ENCODE measurements at places on chromosomes 12 and 14.
A peak's percentile ranks its signal among the peaks of the same experiment; 100 is the strongest.

DNA sequence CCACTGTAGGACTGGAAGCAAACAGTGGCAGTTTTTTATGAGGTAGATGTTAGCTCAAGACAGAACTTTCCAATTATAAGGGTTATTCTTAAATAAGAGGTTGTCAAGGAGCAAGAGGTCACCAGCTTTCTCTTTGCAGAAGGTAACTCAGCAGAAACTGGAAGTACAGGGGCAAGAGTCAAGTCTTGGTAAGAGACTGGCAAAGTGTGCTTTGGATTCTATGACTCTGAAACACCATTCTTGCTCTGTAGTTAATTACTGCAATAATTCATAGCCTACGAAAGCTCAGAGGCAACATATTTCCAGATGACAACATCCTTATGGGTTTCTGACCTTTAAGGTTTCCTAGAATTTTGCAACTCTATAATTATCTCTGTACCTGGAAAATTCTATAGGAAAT is 51.3 kb downstream of the RMST start:
- H3K27me3 ChIP-seq, result no peaks in the 10 kb centered on the region
- no peak overlapping the region for H3K4me3 ChIP-seq
- DNase-seq, result no peak

DNA sequence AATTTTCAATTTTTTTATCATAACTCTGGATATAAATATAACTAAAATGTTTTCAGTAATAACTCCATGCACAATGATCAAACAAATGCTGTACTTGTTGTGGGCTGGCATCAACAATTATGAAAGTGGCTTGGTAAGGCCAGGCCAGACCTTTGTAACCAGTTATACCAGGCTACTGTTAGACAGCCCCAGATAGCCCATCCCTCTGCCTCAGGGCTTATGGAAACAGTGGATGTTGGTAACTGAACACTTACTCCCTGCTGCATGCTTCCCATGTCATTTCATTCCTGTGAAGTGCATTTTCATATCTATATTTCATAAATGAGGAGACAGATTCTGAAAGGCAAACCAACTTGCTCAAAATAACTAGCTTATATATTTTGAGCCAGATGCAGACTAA is 195.0 kb downstream of the SYT1 start:
- H3K4me1 ChIP-seq, result no peaks in the 10 kb centered on the region
- DNase-seq, result no peak
- no peak overlapping the region for H3K27ac ChIP-seq
- no peaks in the 10 kb centered on the region for H3K27me3 ChIP-seq

DNA sequence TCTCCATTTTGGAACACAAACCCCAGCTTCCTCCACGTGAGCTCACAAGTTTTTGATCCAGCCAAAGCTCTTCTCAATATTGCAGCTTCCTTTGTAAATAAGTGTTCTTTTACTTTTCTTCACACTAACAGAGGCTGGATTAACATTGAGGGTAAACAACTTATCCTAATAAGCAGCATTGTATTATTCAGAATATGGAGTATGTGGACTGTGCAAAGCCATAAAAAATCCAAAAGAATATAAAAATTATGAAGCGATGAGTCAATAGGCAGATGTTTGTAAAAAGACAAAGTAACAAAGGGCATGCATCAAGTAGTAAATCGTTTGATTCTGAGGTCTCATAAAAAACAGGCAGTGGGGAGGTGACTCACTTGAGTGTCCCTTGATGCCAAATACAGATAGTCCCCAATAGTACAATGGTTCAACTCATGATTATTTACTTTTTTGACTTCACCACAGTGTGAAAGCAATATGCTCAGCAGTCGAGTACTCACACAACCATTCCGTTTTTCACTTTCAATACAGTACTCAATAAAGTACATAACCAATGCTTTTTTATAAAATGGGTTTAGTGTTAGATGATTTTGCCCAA is 23.1 kb upstream of the KCNK10 start:
- H3K27me3 ChIP-seq, result peaks cover 3% of the 10 kb centered on the region
- no peak overlapping the region for H3K4me3 ChIP-seq
- H3K4me1 ChIP-seq, result no peaks in the 10 kb centered on the region

- no peak for DNase-seq
- H3K4me3 ChIP-seq, result no peak overlapping the region
- no peaks in the 10 kb centered on the region for H3K4me1 ChIP-seq
- H3K27ac ChIP-seq, result no peak overlapping the region
- H3K36me3 ChIP-seq, result no peaks in the 10 kb centered on the region
Observed at GRCh38 chr14:78286210-78286609, 116.0 kb downstream of the NRXN3 start.

- no peak overlapping the region for H3K4me3 ChIP-seq
- H3K27me3 ChIP-seq, result no peaks in the 10 kb centered on the region
- no peaks in the 10 kb centered on the region for H3K36me3 ChIP-seq
- H3K27ac ChIP-seq, result no peak overlapping the region
- H3K4me1 ChIP-seq, result no peaks in the 10 kb centered on the region
- no peak for DNase-seq
Observed at GRCh38 chr12:88251798-88252197, 109.7 kb downstream of the TMTC3 start.

GRCh38 chr14:100076133-100076532 is 10.9 kb downstream of the EVL start:
- H3K4me1 ChIP-seq, result peaks cover 99% of the 10 kb centered on the region
- H3K4me3 ChIP-seq, result no peak overlapping the region
- H3K36me3 ChIP-seq, result peaks cover 21% of the 10 kb centered on the region
- peak; percentile 88 for DNase-seq
- no peak overlapping the region for H3K27ac ChIP-seq

DNA sequence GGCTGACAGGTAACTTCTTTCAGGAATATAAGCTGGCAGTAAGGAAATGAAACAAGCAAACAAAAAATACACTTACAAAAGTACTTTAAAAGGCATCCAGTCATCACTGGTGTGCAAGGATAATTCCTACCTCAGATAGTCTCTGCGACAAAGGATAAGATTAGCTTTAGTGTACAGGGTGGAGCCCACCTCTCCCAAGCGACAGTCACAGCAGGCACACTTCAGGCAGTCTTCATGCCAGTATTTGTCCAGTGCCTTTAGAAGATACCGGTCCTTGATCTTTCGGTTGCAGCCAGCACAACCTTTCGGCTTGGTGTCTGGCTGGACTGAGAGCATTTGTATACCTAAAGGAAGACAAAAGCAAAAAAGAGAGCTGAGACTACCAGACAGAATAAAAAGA is 5.4 kb downstream of the LMO3 start:
- H3K27ac ChIP-seq, result no peak overlapping the region
- no peak for DNase-seq
- H3K36me3 ChIP-seq, result no peaks in the 10 kb centered on the region
- no peak overlapping the region for H3K4me3 ChIP-seq
- peaks cover 35% of the 10 kb centered on the region for H3K27me3 ChIP-seq
- H3K4me1 ChIP-seq, result peaks cover under 1% of the 10 kb centered on the region

- H3K4me1 ChIP-seq, result no peaks in the 10 kb centered on the region
- H3K4me3 ChIP-seq, result no peak overlapping the region
- H3K36me3 ChIP-seq, result no peaks in the 10 kb centered on the region
- no peak overlapping the region for H3K27ac ChIP-seq
Observed at GRCh38 chr12:40144023-40144422, 38.1 kb upstream of the SLC2A13 start.

DNA sequence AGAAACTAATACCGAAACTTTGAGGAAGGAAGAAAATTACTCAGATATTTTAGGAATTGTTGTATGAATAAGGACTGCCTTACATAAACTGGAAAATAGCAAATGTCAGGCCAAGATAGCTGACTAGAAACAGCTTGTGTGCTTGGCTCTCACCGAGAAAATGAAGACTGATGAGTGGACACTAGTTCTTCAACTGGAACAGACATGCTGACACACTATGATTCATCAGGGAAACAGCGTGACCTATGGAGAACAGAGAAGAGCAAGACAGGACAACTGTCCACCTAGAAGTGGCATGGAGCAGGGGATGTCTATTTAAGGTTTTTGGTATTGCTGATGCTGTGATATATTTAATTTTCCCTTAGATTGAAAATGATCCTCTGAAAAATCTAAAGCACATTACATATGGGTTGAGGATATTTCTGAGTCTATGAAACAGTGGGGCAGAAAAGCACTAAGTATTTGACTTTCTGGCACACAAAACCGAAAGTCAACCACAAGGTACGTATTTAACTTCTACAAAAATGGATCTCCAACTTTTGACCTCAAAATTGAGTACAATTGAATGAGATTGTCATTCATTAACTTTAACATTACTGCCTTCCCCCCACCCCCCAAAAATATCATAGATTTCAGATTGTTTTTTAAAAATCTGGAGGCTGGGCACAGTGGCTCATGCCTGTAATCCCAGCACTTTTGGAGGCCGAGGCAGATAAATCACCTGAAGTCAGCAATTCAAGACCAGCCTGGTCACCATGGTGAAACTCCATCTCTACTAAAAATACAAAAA is 863.2 kb downstream of the LRFN5 start:
- H3K4me1 ChIP-seq, result no peaks in the 10 kb centered on the region
- H3K36me3 ChIP-seq, result no peaks in the 10 kb centered on the region
- no peak overlapping the region for H3K27ac ChIP-seq
- H3K27me3 ChIP-seq, result no peaks in the 10 kb centered on the region
- no peak overlapping the region for H3K4me3 ChIP-seq
- no peak for DNase-seq

DNA sequence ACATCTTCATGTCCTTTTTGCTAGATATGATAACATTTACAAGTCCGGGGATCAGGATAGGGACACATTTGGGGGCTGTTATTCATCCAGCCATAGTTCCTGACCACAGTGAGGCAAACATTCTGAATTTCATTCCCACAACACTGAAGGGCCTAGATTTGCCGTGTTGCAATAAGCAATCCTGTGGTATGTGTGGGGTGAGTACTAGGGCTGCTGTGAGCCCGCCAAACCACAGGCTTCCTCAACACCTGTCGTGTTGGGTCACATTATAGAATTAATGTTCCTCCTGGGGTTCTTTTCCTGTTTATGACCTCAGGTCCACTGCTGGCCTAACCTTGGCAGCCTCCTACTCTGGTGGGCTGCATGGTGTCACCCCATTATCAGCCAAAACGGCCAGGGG is 119.2 kb downstream of the TBC1D30 start:
- H3K36me3 ChIP-seq, result no peaks in the 10 kb centered on the region
- DNase-seq, result peak; percentile 68

DNA sequence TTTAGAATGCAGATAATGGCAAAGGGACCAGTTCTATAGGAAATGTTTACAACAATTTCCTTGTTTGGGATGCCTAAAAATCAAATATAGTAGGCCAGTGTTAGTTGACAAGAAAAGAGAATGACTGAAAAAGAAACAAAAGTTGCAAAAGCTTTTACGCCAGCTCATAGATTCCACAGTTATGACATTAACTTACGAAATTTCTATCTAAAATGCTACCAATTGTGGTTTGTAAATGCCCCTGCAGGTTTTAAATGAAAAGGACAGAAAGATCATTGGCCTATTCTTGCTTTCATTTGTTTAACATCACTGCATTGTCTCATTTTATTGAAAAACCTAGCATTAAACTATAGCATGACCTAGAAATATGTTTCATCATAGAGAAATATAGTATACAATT is 345.8 kb downstream of the CCDC91 start:
- H3K4me1 ChIP-seq, result no peaks in the 10 kb centered on the region
- no peak overlapping the region for H3K27ac ChIP-seq
- no peaks in the 10 kb centered on the region for H3K27me3 ChIP-seq
- DNase-seq, result no peak
- H3K36me3 ChIP-seq, result no peaks in the 10 kb centered on the region
- no peak overlapping the region for H3K4me3 ChIP-seq

GRCh38 chr12:42020226-42020625 is 124.4 kb downstream of the GXYLT1 start:
- no peak overlapping the region for H3K4me3 ChIP-seq
- no peak for DNase-seq
- no peak overlapping the region for H3K27ac ChIP-seq

DNA sequence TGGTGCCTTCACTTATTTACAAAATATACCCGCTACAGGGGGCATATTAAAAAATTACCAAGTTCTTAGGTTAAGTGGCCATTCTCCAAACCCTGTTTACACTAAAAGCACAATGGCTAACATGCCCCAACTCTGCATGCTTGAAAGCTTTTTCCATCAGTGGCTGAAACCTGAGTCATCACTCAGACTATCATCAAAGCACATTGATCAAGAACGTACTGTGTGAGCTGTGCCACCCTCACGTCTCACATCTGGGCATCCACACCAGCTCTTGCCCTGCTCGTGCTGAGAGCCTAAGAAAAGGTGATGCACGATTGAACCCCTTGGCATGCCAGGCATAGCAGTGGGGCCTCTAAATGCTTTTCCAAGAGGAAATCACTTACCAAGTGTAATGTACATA is 13.2 kb downstream of the AQP6 start:
- no peak for DNase-seq
- H3K36me3 ChIP-seq, result peaks cover 28% of the 10 kb centered on the region
- no peaks in the 10 kb centered on the region for H3K27me3 ChIP-seq
- H3K4me3 ChIP-seq, result no peak overlapping the region

- no peak overlapping the region for H3K27ac ChIP-seq
- H3K4me1 ChIP-seq, result no peaks in the 10 kb centered on the region
- H3K27me3 ChIP-seq, result no peaks in the 10 kb centered on the region
Observed at GRCh38 chr14:37422319-37422718, 172.7 kb downstream of the FOXA1 start.

DNA sequence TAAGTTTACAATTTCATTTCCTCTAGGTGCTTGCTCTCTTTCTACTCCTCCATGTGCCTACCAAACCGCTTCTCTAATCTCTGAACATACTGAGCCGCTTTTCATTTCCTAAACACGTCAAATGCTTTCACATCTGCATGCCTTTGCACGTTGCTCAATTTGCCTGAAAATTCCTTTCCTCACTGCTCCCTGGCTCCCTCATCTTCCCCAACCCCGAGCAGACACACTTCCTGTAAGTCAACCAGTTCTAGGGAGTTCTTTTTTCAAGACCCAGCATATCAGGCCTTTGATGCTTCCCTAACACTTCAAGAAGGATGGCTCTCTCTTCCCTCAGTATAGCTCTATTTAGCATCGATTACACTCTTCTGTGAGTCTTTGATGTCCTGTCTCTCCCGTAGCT is 50.3 kb downstream of the LMO3 start:
- no peaks in the 10 kb centered on the region for H3K36me3 ChIP-seq
- DNase-seq, result no peak
- no peak overlapping the region for H3K27ac ChIP-seq
- no peaks in the 10 kb centered on the region for H3K4me1 ChIP-seq
- H3K27me3 ChIP-seq, result no peaks in the 10 kb centered on the region

GRCh38 chr12:79552192-79552591 is 138.6 kb downstream of the PAWR start:
- DNase-seq, result no peak
- H3K27ac ChIP-seq, result no peak overlapping the region
- no peaks in the 10 kb centered on the region for H3K4me1 ChIP-seq
- peaks cover 9% of the 10 kb centered on the region for H3K36me3 ChIP-seq

DNA sequence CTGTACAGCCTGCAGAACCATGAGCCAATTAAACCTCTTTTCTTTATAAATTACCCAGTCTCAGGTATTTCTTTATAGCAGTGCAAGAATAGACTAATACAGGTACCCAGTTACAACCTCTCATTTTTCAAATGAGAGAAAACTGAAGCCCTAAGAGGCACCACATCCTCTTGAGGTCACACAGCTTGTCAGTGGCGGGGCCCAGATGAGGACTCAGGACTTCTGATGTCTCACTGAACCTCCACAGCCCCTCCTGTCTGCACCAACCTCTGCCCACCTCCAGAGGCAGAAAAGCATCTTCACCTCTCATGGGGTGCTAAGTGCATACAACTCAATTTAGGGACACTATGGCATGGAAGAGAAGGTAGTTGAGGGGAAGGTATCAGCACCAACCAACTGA is 120.7 kb downstream of the CRACR2A start:
- no peak overlapping the region for H3K27ac ChIP-seq
- no peaks in the 10 kb centered on the region for H3K27me3 ChIP-seq
- no peaks in the 10 kb centered on the region for H3K4me1 ChIP-seq
- peak; percentile 7 for DNase-seq
- H3K4me3 ChIP-seq, result no peak overlapping the region

All from common myeloid progenitor, CD34-positive (primary cell).